ENCODE measurements at places on chromosomes 12 and 14.

- no peak for DNase-seq
Observed at GRCh38 chr12:133256321-133256720, 20.6 kb upstream of the ANHX start.

DNA sequence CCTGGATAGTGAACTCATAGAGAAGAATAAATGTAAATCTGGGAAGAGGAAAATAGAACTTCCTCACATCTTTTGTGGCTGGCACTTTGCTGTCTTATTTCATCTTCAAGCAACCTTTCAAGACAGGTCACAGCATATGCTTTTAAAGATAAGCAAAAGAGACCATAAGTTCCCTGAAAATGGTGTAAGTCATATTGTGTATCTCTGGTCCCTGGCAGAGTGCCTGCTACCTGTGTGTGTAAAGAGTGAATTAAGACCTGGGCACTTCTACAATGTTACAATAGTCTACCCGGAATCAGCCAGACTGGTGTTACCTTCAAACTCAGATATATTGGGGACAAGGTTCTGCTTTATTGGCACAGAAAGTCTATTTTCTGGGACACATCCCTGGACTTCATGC, 168.8 kb downstream of the SLC2A13 start:
- DNase-seq = no peak

GRCh38 chr12:45975506-45975905, 14.9 kb downstream of the SCAF11 start:
- no peak for DNase-seq

GRCh38 chr12:12008931-12009611, 61.7 kb upstream of the BCL2L14 start:
- DNase-seq = no peak

- DNase-seq = no peak
Observed at GRCh38 chr12:76156726-76157125, 72.2 kb upstream of the NAP1L1 start.

- DNase-seq = no peak
Observed at GRCh38 chr12:131506426-131506825, 204.5 kb upstream of the SFSWAP start.

DNA sequence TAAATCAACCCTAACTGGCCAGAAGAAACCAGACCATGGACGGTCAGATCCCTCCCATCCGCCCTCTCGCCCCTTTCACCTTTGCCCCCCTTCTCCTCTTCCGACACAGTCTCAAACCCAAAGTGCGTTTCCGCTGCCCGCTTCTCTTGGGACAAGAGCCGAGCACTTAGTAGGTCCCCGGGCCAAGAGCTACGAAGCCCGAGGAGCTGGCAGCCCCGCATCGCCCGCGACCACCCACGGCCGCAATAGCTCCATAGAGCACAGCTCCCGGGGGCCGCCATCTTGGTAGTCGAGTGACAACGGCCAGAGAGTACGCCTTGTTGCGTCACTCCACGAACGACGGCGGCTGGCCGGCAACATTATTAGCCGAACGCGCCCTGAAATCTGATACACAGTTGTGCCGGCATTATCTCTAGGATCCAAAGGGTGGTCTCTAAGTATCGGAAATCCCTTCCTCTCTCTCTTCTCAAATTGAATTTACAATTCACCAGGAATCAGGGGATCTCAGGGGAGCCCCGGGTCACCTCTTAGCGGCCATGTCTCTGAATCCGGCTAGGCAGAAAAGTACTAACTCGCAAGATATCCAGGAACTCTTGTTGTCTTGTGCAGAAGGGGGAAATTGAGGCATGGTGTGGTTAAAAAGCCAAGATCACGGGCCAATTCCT, at the start of gene COQ5:
TSS of gene COQ5 (minus strand) at position 298 of the 665 bp plus-strand sequence. CDS start at position 281, 17 bp downstream.
- DNase-seq = peak; percentile 67

- no peak for DNase-seq
Observed at GRCh38 chr14:78196323-78196722, 26.1 kb downstream of the NRXN3 start.

DNA sequence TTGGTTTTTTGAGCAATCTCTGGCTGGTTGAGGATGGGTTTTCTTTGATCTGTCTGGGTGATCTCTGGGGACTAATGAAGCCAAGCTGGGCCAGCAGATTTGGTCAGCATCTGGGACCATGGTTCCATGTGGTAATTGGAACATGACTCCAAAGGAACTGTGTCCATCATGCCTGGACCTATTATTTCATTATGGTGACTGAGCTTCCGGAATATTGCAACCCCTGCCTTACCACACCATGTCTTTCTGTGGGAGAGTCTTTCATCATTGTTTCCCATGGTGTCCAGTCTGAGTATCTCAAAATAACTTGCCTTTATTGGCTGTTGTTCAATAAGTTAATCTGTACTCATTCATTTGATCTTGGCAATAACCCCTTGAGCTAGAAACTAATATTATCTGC, 624.9 kb upstream of the TBX3 start:
- no peak for DNase-seq
